ENCODE measurements at places on chromosomes 4 and X. TPM values are rescaled to one million over a fixed set of nuclear protein-coding genes. Genes with fewer than 3 reads are reported as not detected.

Gene FHIP1A
- total RNA-seq = 19.1 TPM

Gene C4orf51
- total RNA-seq = not detected

Gene MAGEA4
- total RNA-seq = not detected

Gene CTSO
- total RNA-seq = 1.6 TPM

Gene TENM3
- 30.1 TPM for total RNA-seq

Gene NAP1L3
- 0.61 TPM for total RNA-seq

Gene PITX2
- 27.1 TPM for total RNA-seq

Gene TEX13B
- not detected for total RNA-seq

Gene PROM1
- not detected for total RNA-seq

Gene SLC4A4
- 0.92 TPM for total RNA-seq

Gene SSX4B
- not detected for total RNA-seq

Gene SPANXN4
- total RNA-seq = not detected

Gene EGFL6
- not detected for total RNA-seq

Gene SCML2
- total RNA-seq = 2.0 TPM

Gene TBC1D8B
- total RNA-seq = 8.1 TPM

Gene SPACA5
- total RNA-seq = not detected

Gene FRMPD3
- total RNA-seq = not detected

Gene AWAT2
- total RNA-seq = not detected

Gene ASMT
- not detected for total RNA-seq

Gene DIAPH2
- 12.2 TPM for total RNA-seq

Gene SULT1B1
- 0.07 TPM for total RNA-seq

Gene EXOC1L
- not detected for total RNA-seq

Gene ZRSR2
- 5.7 TPM for total RNA-seq

Gene DAPP1
- 60.6 TPM for total RNA-seq

Gene PRRG3
- total RNA-seq = not detected

Gene TMPRSS11E
- 0.11 TPM for total RNA-seq

Gene ITGB1BP2
- total RNA-seq = 0.95 TPM

Gene AKAP14
- total RNA-seq = not detected

Gene RBM10
- total RNA-seq = 51.4 TPM

Gene YTHDC1
- total RNA-seq = 49.4 TPM

Gene SLBP
- total RNA-seq = 80.3 TPM

Gene EDA2R
- total RNA-seq = 2.9 TPM

Gene SPINK2
- total RNA-seq = not detected

Gene NCAPG
- 55.2 TPM for total RNA-seq
